Activated naive CD4-positive, alpha-beta T cell treated with anti-CD3 and anti-CD28 coated beads, Interleukin-2, amount 10 ng/mL, durations not matched to agents 7 days and 5 days (primary cell): ENCODE measurements at places on chromosomes 2 and 18.

GRCh38 chr2:127107622-127107999, 657 bp upstream of the BIN1 start:
- peak overlapping the region; percentile 68 for H3K27ac ChIP-seq
- no peak for DNase-seq
- peaks cover 10% of the 10 kb centered on the region for H3K4me1 ChIP-seq
- H3K27me3 ChIP-seq, result peaks cover 74% of the 10 kb centered on the region
- H3K4me3 ChIP-seq, result peak overlapping the region; percentile 79

GRCh38 chr2:157245846-157246764, 11.4 kb upstream of the GALNT5 start:
- peaks cover 3% of the 10 kb centered on the region for H3K4me1 ChIP-seq
- DNase-seq, result no peak
- H3K36me3 ChIP-seq, result no peaks in the 10 kb centered on the region
- no peak overlapping the region for H3K4me3 ChIP-seq
- no peaks in the 10 kb centered on the region for H3K27me3 ChIP-seq
- no peak overlapping the region for H3K27ac ChIP-seq

- peaks cover 3% of the 10 kb centered on the region for H3K27me3 ChIP-seq
- no peak for DNase-seq
- H3K27ac ChIP-seq, result no peak overlapping the region
- no peaks in the 10 kb centered on the region for H3K36me3 ChIP-seq
Observed at GRCh38 chr2:100485396-100485795, 15.1 kb downstream of the NMS start.

DNA sequence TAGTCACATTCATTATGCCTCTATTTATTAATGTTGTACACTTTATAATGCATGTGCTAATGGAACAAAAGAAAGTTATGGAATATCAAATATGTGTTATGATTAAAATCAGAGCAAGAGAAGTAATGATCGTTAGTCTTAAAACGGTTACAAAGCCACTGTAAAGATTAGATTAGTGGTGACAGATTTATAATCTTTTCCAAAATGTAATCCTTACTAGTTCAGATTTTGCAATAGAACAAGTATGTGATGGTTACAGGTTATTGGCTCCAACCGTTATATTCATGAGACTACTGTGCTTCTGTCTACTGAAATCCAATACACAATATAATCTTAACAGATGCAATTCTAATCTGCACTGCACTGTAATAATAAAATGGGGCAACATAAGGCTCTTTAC, 180.6 kb downstream of the ZNF521 start:
- H3K4me1 ChIP-seq, result no peaks in the 10 kb centered on the region
- H3K36me3 ChIP-seq, result no peaks in the 10 kb centered on the region
- no peak overlapping the region for H3K27ac ChIP-seq
- peaks cover 3% of the 10 kb centered on the region for H3K27me3 ChIP-seq

- H3K36me3 ChIP-seq, result peaks cover 20% of the 10 kb centered on the region
- no peak for DNase-seq
- no peaks in the 10 kb centered on the region for H3K27me3 ChIP-seq
- no peak overlapping the region for H3K4me3 ChIP-seq
- H3K27ac ChIP-seq, result no peak overlapping the region
Observed at GRCh38 chr2:18552351-18553077, 7.9 kb downstream of the RDH14 start.
